ENCODE measurements at places on chromosomes 5 and 9.

- DNase-seq = no peak
Measured at GRCh38 chr9:110224583-110224982, 16.6 kb upstream of the C9orf152 start.

DNA sequence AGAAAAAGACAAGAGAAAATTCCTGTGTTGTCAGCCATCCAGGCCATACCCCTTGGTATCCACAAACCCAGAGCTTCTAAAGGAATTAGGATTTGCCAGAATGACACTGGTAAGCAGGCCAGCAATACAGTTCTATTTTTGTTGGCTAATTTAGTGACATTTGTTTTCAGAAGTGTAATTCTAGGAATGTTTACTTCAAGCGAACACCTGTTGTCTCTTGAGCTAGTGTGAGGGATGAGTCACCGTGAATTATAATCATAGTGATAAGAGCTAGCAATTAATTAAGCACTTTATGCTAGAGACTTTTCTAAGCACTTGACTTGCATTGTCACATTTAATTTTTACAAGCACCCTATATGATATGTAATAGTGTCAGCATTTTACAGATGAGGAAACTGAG, 99.2 kb downstream of the PRKACG start:
- no peak for DNase-seq

DNA sequence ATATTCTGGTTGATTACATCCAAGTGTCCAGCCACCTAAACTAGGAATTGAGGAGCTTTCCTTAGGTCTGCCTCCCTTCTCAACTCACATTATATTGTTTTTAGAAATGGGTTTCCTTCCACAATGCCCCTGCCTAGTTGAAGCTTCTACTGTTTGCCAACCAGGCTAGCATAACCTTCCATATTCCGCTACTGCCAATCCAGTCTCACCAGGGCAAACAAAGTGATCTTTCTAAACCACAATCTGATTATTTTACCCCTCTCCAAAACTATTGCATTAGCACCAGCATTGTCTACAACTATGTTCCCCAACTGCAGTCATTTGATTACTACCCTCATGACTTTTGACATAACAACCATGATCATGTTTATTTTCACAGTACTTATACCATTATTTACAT, 115.8 kb upstream of the RASEF start:
- DNase-seq = no peak

- DNase-seq = no peak
Measured at GRCh38 chr9:110782701-110783100, 114.1 kb downstream of the MUSK start.

DNA sequence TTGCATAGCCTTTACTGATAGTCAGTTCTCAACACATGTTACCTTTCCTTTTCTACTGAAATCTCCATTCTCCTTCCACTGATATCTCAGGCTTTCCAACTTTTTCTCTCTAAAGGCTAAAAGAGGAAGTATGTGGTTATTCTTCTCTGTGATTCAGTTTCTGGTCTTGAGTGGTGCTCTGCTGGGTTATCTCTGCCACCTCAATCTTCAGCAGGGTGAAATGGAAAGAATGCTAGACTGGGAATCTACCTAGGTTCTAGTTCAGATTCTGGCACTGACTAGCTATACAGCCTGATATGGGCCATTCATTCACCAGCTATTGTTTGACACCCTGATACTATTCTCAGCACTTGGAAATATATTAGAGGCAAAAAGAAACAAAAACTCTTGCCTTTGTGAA, 124.9 kb upstream of the GRIA1 start:
- no peak for DNase-seq

DNA sequence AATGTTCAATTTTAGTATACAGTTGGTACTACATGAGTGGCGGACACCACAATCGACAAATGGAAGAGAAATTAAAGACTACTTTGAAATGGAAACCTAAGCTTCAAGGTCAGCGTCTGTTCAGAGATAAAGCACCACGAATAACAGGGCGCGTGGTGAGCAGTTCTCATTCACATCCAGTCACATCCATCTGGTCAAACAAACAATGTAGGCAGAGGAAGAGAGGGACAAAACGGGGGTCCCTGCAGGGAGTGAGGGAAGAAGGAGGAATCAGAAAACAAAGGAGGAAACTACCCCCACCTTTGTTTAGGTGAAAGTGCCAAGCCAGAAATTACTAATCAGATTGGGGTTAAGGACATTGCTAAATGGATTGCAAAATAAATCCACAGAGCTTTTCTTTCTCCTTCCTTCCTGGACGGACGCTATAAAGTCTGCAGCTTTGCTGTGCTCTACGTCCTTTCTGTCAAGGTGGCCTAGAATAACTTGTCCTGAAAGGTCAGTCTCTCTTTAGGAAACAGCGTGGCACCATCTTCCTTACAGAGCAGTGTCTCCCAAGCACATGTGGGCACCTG, 138.6 kb downstream of the ENTREP1 start:
- DNase-seq = no peak

- DNase-seq = no peak
Measured at GRCh38 chr5:180689071-180689694, 39.8 kb upstream of the FLT4 start.

DNA sequence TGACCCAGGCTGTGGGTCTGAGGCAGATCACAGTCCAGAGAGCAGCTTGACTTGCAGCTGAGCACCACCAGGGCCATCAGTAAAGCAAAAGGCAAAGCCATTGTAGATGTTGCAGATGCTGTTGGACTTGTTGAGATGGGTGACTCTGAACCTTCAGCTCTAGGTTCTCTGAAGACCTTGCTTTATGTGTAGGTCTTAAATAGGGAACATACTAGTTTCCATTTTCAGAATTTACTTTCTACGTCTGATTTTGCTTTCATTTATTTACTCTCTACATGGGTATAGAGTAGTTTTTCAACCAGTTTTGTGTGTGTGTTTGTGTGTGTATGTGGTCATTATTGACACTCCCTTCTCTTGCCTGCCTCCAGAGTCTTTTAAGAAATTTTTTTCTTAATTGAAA, at the start of gene IFNA6:
Gene IFNA6, minus strand, starts transcription at position 101 of the 400 bp plus-strand sequence. Its CDS starts 0 bp downstream, at position 101.
- no peak for DNase-seq

GRCh38 chr5:168848569-168848968, 269.4 kb upstream of the PANK3 start:
- DNase-seq = no peak

DNA sequence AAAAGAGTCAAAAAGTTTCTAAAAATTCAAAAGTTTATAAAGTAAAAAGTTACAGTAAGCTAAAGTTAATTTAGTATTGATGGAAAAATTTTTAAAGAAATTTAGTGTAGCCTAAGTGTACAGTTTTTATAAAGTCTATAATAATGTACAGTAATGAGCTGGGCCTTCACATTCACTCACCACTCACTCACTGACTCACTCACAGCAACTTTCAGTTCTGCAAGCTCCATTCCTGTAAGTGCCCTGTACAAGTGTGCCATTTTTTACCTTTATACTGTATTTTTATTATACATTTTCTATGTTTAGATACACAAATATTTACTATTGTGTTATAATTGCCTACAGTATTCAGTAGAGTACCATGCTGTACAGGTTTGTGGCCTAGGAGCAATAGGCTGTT, 239.5 kb upstream of the MAP3K1 start:
- peak; percentile 39 for DNase-seq

GRCh38 chr5:16529306-16529705, 63.7 kb upstream of the ZNF622 start:
- no peak for DNase-seq

- DNase-seq = peak; percentile 85
Measured at GRCh38 chr9:120481846-120482245, 98.1 kb downstream of the CDK5RAP2 start.

DNA sequence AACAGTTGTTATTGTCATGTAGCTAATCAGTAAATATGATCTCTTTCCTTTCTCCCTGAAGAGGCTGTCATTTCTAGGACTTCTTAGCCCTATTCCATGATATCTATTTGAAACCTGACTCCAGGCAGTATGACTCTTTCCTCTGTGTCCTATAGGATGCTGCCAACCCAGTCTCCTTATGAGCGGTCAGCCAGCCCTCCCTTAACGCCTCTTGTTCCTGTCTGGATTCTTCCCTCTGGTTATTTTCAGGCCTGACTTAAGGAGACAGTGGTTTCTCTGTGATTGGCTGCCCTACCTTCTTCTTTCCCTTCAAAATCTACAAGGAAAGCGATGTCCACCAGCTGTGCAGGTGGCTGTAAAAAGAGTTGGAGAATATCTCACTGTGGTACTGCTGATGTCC, 19.4 kb upstream of the C5orf63 start:
- no peak for DNase-seq

DNA sequence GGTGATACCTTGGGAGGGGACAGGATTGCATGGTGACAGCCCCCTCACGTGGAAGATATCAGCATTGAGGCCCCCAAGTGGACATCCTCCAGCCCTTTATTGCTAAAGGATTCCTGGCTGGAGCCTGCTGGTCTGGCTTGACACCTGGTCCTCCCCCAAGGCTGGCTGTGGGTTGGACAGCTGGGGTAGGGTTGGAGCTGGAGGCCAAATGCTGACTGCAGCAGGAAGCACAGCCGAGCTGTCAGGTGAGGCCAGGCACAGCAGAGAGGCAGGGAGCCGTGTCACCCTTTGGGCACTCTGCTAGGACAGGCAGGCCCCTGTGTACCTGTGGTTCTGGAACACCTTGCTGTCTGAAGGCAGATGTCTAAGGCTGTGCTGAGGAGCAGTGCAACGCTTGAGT, 2.2 kb downstream of the CACFD1 start:
- DNase-seq = no peak

DNA sequence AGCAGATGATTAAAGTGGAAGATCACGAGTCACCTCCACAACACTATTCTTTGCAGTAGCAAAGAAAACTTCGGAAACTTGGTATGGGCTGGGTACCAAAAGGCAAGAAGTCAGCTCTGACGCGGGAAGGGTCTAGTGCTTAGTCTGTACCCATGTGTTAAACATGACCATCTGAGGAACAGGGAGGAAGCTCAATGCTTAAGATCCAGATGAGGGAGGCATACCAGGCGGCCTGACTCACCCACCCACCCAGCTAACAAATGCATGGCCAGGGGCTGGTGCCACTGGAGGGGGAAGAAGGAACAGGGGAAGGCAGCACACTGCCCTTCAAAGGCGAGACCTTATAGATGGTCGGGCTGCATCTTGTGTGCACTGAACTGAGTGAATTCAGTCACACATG, 41.8 kb downstream of the CAMSAP1 start:
- DNase-seq = no peak

GRCh38 chr5:3659907-3660306, 64.3 kb downstream of the IRX1 start:
- DNase-seq = no peak

DNA sequence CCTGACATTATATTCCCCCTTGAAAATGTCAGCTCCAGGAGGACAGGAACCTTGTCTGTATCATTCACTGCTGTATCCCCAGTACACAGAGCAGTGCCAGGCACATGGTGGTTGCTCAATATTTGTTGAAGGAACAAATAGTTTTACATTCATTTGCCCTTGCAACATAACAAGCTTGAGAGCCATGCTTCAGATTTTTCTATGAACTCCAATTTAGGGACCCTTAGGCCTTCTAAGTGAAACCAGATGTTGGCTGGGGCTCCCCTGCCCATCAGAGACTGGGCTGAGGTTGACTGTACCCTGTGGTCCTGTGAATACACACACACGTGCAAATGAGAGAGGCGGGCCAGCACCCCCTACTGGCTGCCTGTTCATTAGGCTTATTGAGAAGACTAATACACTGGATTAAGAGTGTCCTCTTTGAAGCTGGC, 214.9 kb upstream of the WWC1 start:
- DNase-seq = peak; percentile 16

GRCh38 chr5:133423011-133423617, 189.2 kb downstream of the FSTL4 start:
- no peak for DNase-seq

GRCh38 chr5:55160493-55161209, 680 bp downstream of the GPX8 start:
- peak; percentile 19 for DNase-seq

All from inflammatory macrophage treated with lipopolysaccharide for 4 hours (primary cell).